ENCODE measurements at places on chromosomes 2 and 18.
A peak's percentile ranks its signal among the peaks of the same experiment; 100 is the strongest.

DNA sequence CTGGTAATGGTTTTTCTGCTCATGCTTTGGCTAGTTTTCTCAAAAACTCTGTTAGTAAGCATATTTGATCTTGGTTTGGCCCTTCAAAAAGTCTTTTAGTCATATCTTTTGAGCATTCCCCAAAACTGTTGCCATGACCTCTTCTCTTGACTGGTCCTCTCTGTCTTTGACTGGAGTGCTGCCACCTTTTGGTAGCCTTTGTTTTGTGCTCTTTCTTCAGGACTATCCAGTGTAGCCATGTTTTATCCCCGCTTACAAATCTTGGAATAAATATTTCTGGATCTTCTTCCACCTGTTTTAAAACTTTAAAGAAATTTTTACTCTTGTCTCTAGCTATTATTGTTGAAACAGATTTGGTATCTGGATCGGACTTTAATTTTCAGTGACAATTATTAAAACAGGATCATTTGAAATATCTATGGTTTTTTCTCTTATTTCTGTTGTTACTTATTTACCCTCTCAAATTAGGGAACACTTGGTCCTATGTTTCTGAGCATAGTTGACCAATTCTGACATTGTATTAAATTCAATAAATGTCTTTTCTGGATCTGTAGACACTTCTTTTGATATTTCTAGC is 965 bp upstream of the ELOA2 start:
- no peak for DNase-seq

DNA sequence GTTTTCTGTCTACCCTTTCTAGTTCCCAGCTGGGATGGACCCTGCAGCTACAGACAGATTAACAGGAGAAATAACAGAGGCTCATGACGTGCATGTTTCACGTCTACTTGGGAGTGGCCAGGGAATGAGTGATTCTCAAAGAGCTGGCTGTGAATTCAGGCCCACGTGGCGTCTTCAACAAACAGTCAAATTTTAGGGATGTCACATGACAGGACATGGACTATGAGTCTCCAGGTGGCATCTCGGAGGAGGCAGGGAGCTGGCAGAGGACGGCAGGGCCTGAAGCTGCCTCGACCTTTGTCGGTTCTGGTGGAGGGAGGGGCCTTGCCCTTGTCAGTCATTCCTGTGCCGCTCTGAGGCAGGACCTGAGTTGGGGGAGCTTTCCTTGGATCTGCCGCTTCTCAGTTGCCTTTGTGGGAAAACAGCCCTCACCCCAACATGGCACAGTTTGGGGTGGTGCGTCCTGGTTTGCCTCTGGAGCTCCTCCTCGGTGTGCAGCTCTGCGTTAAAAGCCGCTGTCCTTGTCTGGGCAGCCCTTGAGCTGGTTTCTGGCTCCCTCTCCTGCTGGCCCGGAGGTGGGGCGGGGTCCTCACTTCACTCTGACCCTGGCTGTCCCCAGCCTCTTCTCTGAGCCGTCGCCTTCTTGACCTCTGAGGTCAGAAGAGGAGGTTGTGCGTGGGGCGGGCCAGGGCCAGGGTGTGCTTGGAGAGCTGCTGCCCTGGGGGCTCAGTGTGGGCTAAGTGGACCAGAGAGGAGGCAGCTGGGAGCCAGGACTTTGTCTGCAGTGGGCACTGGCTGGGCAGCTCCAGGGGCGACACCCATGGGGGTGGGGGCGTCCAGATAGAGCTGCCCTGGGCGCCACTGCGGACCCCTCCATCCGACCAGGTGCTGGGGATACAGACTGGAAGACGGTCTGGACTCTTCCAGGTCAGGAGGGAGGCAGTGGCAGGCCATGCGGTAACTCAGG is 12.1 kb upstream of the GAL3ST2 start:
- peak; percentile 44 for DNase-seq

GRCh38 chr2:182444170-182444569 is 17.3 kb upstream of the PDE1A start:
- DNase-seq: no peak

- DNase-seq: no peak
Measured at GRCh38 chr2:141055531-141055930, 1075.3 kb downstream of the LRP1B start.

- DNase-seq: no peak
Measured at GRCh38 chr2:177489719-177490301, 97.2 kb downstream of the AGPS start.

DNA sequence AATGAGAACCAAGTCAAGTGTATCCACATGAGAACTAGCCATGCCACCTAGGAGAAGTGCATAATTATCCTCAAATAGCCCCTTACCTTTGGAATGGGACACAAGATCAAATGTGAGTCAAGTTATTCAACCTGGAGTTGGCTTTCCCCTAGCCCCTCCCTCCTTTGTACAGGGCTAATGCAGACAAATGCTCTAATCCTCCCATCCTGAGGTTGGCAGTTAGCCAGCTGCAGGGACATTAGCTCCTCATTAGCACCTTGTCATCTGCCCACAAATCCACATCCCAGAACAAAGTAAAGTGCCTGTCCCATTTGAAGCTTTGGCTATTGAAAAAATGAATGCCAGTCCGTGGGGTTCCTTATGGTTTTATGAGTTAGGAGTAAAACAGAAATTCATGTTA is 294.1 kb upstream of the FANCL start:
- no peak for DNase-seq

- DNase-seq: no peak
Measured at GRCh38 chr18:31880186-31880898, 62.6 kb downstream of the TRAPPC8 start.

GRCh38 chr2:73877071-73877802 is 15.6 kb upstream of the ACTG2 start:
- no peak for DNase-seq

- DNase-seq: no peak
Measured at GRCh38 chr18:78779996-78780718, 199.5 kb upstream of the SALL3 start.

- no peak for DNase-seq
Measured at GRCh38 chr18:75252136-75252535, 41.5 kb downstream of the TSHZ1 start.
